ENCODE measurements at places on chromosomes 2 and 18. TPM values are rescaled to one million over a fixed set of nuclear protein-coding genes. Genes with fewer than 3 reads are reported as not detected.
A peak's percentile ranks its signal among the peaks of the same experiment; 100 is the strongest.

- peaks cover 30% of the 10 kb centered on the region for H3K4me1 ChIP-seq
- H3K4me3 ChIP-seq: no peak overlapping the region
- no peaks in the 10 kb centered on the region for H3K27me3 ChIP-seq
- H3K36me3 ChIP-seq: peaks cover 3% of the 10 kb centered on the region
- no peak for DNase-seq
- peak overlapping the region; percentile 76 for H3K27ac ChIP-seq
Observed at GRCh38 chr2:188475945-188476344, 184.3 kb downstream of the GULP1 start.

- no peak overlapping the region for H3K27ac ChIP-seq
- peaks cover 56% of the 10 kb centered on the region for H3K27me3 ChIP-seq
- no peaks in the 10 kb centered on the region for H3K4me1 ChIP-seq
- no peak for DNase-seq
Observed at GRCh38 chr2:219453671-219454590, 19.3 kb downstream of the SPEG start.

GRCh38 chr18:48340560-48340959 lies 68.6 kb downstream of the ZBTB7C start:
- no peak overlapping the region for H3K4me3 ChIP-seq
- no peak overlapping the region for H3K27ac ChIP-seq
- H3K27me3 ChIP-seq: no peaks in the 10 kb centered on the region
- H3K4me1 ChIP-seq: peaks cover 12% of the 10 kb centered on the region
- no peak for DNase-seq
- no peaks in the 10 kb centered on the region for H3K36me3 ChIP-seq

GRCh38 chr2:220994846-220995245 lies 577.3 kb downstream of the EPHA4 start:
- DNase-seq: no peak
- H3K27ac ChIP-seq: no peak overlapping the region

- H3K36me3 ChIP-seq: no peaks in the 10 kb centered on the region
- peak overlapping the region; percentile 52 for H3K27ac ChIP-seq
- no peak for DNase-seq
- no peak overlapping the region for H3K4me3 ChIP-seq
- H3K4me1 ChIP-seq: peaks cover 16% of the 10 kb centered on the region
Observed at GRCh38 chr2:85215448-85216401, 82.5 kb downstream of the TCF7L1 start.

Gene FAM124B
- not detected for total RNA-seq

Gene THSD7B
- 10.3 TPM for total RNA-seq

Gene IL36B
- not detected for total RNA-seq

Gene STRN
- 17.6 TPM for total RNA-seq

Gene RPRM
- 3.1 TPM for total RNA-seq

Gene FAM110C
- total RNA-seq: 4.2 TPM

Gene SP110
- 5.8 TPM for total RNA-seq

All from progenitor cell of endocrine pancreas (in vitro differentiated cells).